Bronchial smooth muscle cell (primary cell): ENCODE measurements at places on chromosomes 12 and 14. TPM values are rescaled to one million over a fixed set of nuclear protein-coding genes. Genes with fewer than 3 reads are reported as not detected.

APOF gene
- total RNA-seq = not detected in 2 replicates

TAS2R9 gene
- 0.09 and 0.16 TPM in 2 replicates for total RNA-seq

RAPGEF3 gene
- total RNA-seq = 6.8 and 7.0 TPM in 2 replicates

FAR2 gene
- total RNA-seq = 2.1 and 5.2 TPM in 2 replicates

BRMS1L gene
- 3.6 and 3.9 TPM in 2 replicates for total RNA-seq

TMEM119 gene
- total RNA-seq = 99.6 and 211 TPM in 2 replicates

SERPINA9 gene
- total RNA-seq = not detected in 2 replicates

CEBPE gene
- 0.16 TPM in 1 of 2 replicates, not detected in the other for total RNA-seq

TAS2R43 gene
- 0.63 and 1.0 TPM in 2 replicates for total RNA-seq

ZNF891 gene
- 0.79 and 0.94 TPM in 2 replicates for total RNA-seq

FZD10 gene
- total RNA-seq = not detected in 2 replicates

MGAT2 gene
- 38.1 and 63.4 TPM in 2 replicates for total RNA-seq

CSAD gene
- 8.4 and 11.3 TPM in 2 replicates for total RNA-seq

FAM222A gene
- total RNA-seq = under 0.01 and 0.09 TPM in 2 replicates

OASL gene
- 0.17 and 0.47 TPM in 2 replicates for total RNA-seq

OAS2 gene
- 0.69 and 2.0 TPM in 2 replicates for total RNA-seq

SPRYD3 gene
- 18.3 and 22.1 TPM in 2 replicates for total RNA-seq

GPR162 gene
- total RNA-seq = 5.1 and 5.8 TPM in 2 replicates

C12orf54 gene
- total RNA-seq = not detected in 2 replicates

DHRS4 gene
- 61.6 and 72.0 TPM in 2 replicates for total RNA-seq

CCER1 gene
- total RNA-seq = not detected in 2 replicates

STON2 gene
- 0.79 and 4.9 TPM in 2 replicates for total RNA-seq

PTCSC3 gene
- total RNA-seq = not detected in 2 replicates

CHST11 gene
- 2.1 and 3.5 TPM in 2 replicates for total RNA-seq
